Left lobe of liver (tissue), 2 donors: ENCODE measurements at places on chromosomes 7 and 10. TPM values are rescaled to one million over a fixed set of nuclear protein-coding genes. Genes with fewer than 3 reads are reported as not detected.

- no peak for DNase-seq
These were observed 254.8 kb upstream of the PITRM1 start for GRCh38 chr10:3427347-3427746.

DNA sequence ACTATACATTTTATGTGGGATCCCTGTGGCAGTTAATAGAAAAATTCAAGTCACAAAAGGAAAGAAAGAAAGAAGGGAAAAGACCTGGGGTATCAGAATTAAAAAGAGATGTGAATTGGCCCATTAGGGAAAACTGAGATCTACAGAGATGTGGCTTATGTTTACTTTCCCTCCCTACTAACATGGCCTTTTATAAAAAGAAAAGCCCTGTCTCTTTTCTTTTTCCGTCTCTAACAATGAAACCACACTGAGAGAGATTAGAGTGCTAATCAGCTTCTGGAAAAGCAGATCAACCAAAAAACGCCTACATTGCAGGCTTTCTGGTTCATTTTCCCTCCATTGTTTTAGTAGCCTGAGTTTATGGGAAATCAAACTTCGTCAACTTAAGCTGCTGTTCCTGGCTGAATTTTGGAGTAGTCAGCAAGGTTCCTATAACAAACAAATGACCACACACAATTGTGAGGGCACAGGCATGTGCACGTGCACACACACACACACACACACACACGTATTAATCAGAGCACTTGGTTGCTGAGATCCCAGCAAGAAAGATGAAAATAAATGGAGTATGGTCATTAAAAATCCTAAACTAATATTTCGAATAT, 235.1 kb downstream of the SORCS1 start:
- no peak for DNase-seq

DNA sequence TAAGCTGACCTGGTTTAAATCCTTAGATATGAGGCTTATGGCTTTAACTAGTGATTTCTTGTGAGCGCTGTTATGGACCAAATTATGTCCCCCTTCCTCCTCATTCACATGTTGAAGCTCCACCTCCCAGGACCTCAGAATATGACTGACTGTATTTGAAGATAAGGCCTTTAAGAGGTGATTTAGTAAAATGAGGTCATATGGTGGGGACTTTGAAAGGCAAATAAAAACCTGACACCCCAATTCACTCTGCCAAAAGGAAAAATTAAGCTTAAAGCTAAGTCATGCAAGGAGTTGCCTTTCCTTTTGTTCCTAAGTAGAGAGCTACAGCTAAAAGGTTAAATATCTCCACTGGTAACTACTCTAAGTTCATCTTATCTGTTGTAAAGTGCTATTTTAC, 36.4 kb upstream of the FIGNL1 start:
- DNase-seq, result no peak

GRCh38 chr7:40604601-40605438, 470.0 kb downstream of the SUGCT start:
- DNase-seq, result peak; percentile 56

DNA sequence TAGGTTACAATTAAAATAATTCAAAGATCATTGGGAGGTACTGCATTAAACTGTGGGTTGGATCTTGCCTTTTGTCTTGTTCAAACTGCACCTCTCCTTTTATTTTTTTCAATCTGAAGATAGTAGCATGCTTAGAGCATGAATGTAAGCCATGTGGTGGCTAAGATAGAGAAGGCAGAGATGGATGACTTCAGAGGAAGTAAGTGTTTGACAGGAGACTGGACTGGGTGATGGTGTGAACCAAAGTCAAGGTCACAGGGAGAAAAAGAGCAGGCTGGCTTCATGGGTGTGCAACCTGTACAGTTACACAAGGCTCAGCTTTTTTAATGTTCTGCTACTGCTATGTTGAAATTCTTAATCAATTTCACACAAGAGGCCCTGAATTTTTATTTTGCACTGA, 85.6 kb downstream of the ZEB1 start:
- no peak for DNase-seq

DNA sequence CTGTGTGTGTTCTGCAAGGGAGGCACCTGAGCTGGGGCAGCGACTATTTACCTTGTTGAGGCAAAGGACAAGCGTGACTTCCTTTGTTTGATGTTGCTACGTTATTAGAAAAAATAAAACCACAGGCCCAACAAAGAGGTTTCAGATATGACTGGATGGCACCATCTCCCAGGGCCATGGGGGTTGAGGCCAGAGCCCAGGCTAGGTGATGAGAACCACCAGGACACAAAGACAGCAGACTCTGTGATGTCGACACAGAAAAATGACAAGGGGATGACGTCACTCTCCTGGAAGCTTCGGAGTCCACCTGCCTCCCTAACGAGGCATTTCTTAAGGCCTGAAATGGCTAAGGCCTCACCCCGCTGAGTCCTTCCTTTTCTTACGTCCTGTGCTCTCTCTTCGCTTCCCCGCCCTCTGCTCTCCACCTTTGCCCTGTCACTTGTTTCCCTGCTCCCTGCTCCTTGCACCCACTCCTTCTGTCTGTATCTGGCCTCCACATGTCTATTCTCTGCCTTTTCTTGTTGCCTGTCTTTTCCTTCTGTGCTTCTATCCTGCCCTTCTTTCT, 83.0 kb upstream of the ADRB1 start:
- DNase-seq, result no peak

- no peak for DNase-seq
These were observed 33.0 kb downstream of the FAM53B start for GRCh38 chr10:124711145-124711544.

- no peak for DNase-seq
These were observed 3.2 kb upstream of the PAX2 start for GRCh38 chr10:100742076-100742771.

DNA sequence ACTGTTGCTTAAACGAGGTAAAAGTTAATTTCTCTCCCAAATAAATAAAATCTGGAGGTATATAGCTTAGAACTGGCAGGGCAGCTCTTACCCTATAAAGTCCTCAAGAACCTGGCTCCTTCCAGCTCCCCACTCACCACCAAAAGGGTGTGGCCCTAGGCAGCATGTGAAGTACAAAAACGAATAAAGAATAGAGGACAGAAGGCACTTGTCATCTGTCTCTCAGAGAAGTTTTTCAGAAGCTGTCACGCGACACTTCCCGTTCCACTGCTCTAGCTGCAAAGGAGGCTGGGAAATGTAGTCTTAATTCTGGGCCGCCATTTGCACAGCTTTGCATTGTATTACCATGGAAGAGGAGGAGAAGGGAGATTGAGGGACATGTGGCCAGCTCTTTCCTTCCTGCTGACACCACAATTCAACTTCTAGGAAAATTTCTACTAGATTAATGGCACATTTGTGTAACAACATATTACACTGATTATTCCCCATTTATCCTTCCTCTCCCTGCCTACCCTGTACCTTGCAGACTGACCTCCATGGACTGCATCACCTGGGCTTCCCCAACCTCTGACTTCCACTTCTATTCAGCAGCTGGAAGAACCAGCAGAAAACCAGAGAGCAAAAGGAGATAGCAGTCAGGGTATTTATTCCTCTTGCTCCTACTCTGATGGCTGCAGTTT, 62.2 kb downstream of the CCDC71L start:
- peak; percentile 77 for DNase-seq

DNA sequence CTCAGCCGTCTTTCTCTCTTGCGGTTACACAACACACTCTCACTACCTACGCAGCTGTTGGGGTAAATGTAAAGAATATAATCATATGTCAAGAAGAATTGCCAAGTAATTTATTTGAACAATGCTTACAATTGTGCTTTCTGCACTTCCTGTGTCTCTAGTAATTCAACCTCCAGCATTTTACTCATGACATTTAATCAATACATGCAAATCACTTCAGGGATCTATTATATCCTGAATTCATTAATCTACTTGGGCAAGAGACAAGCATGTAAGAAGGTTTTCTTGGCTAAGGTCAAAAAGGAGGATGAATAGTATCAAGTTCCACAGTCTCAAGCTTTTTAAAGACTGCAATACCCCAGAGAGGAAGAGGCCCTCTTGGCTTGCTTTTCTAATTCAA, 562.9 kb upstream of the ADARB2 start:
- DNase-seq, result no peak

- no peak for DNase-seq
These were observed 1.3 kb downstream of the SLC26A4 start for GRCh38 chr7:107661865-107662379.

DNA sequence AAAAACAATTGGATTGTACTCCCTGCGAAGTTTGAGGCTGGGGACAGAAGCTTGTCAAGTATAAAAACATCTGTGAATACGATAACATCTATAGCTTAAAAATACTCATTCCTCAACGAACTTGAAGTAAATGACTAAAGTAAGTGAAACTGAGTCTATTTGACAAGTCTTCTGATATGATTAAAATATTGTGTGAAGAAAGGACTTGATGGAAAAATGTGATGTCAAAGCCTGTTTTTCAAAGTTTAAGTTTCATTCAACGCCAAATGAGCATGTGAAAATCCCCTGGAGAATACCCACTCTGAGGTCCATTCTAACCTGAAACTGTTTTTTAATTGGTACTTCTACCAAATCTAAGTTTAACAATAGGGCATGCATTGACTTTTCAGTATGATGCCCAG, 122.3 kb upstream of the MDFIC start:
- DNase-seq, result no peak

GRCh38 chr7:74025730-74026129, 2.2 kb upstream of the ELN start:
- DNase-seq, result no peak

KCNH2 gene
- 0.28 TPM for total RNA-seq

GPR26 gene
- not detected for total RNA-seq

HNRNPH3 gene
- 26.8 TPM for total RNA-seq

MLXIPL gene
- 457 TPM for total RNA-seq

TAS2R3 gene
- 0.58 TPM for total RNA-seq
